ENCODE measurements at places on chromosomes 1 and 21. TPM values are rescaled to one million over a fixed set of nuclear protein-coding genes. Genes with fewer than 3 reads are reported as not detected.

The DISP3 gene
- total RNA-seq, result not detected

The HENMT1 gene
- 2.2 TPM for total RNA-seq

The COL8A2 gene
- total RNA-seq, result 1.1 TPM

The BEND5 gene
- total RNA-seq, result 0.75 TPM

The RGS8 gene
- total RNA-seq, result 0.04 TPM

The CFAP74 gene
- not detected for total RNA-seq

The MMP23B gene
- total RNA-seq, result 0.08 TPM

The HP1BP3 gene
- 298 TPM for total RNA-seq

The IFI44L gene
- 0.34 TPM for total RNA-seq

The ANKRD45 gene
- 0.45 TPM for total RNA-seq

The LRRC3 gene
- total RNA-seq, result 0.08 TPM

The SELE gene
- not detected for total RNA-seq

The KRTAP7-1 gene
- total RNA-seq, result not detected

The TMCC2 gene
- total RNA-seq, result 1.8 TPM

The HTR6 gene
- 0.15 TPM for total RNA-seq

The USF1 gene
- total RNA-seq, result 97.9 TPM

The FBXO42 gene
- total RNA-seq, result 6.3 TPM

The LORICRIN gene
- not detected for total RNA-seq

The RCAN1 gene
- total RNA-seq, result 156 TPM

The TTC34 gene
- 0.05 TPM for total RNA-seq

The DCST1 gene
- not detected for total RNA-seq

The AK5 gene
- 4.6 TPM for total RNA-seq

The FAM43B gene
- total RNA-seq, result not detected

The GPR52 gene
- not detected for total RNA-seq

The SMYD3 gene
- 29.7 TPM for total RNA-seq

The OR6N1 gene
- total RNA-seq, result not detected

The KIRREL1 gene
- total RNA-seq, result 119 TPM

The PPM1J gene
- total RNA-seq, result 0.74 TPM

The UBIAD1 gene
- total RNA-seq, result 15.2 TPM

The CXADR gene
- 0.41 TPM for total RNA-seq

The TPTE gene
- 5.3 TPM for total RNA-seq

The DRAXIN gene
- not detected for total RNA-seq

The PRR9 gene
- total RNA-seq, result not detected

The GSTM5 gene
- total RNA-seq, result not detected

The FCRL1 gene
- not detected for total RNA-seq

The ARHGEF19 gene
- total RNA-seq, result 8.0 TPM

The ANGPTL1 gene
- total RNA-seq, result 0.53 TPM

The TMPRSS2 gene
- 0.19 TPM for total RNA-seq

The GBP2 gene
- total RNA-seq, result 16.2 TPM

The APOBEC4 gene
- total RNA-seq, result not detected

The SPATA17 gene
- total RNA-seq, result 2.4 TPM

The TNFSF18 gene
- 0.40 TPM for total RNA-seq

The VSIG8 gene
- total RNA-seq, result not detected

The KRTAP10-3 gene
- total RNA-seq, result not detected

The PBX1 gene
- 8.7 TPM for total RNA-seq

The PADI2 gene
- 0.04 TPM for total RNA-seq

The RNU1-4 gene
- total RNA-seq, result under 0.01 TPM

The GUCA2B gene
- total RNA-seq, result not detected

The ACTA1 gene
- total RNA-seq, result not detected

The DVL1 gene
- total RNA-seq, result 115 TPM

The ALX3 gene
- total RNA-seq, result not detected

The SYNC gene
- 8.9 TPM for total RNA-seq

The LDLRAD1 gene
- total RNA-seq, result not detected

The TNFAIP8L2 gene
- total RNA-seq, result not detected

The ADAMTS4 gene
- total RNA-seq, result 0.15 TPM

The LMX1A gene
- total RNA-seq, result not detected

The EXTL1 gene
- total RNA-seq, result 12.3 TPM

The NUF2 gene
- 64.6 TPM for total RNA-seq

The GBP5 gene
- not detected for total RNA-seq

Measured in A375 (cell line).